ENCODE measurements at places on chromosomes 16 and 17.

GRCh38 chr16:73048292-73049080, 558 bp upstream of the ZFHX3 start:
- no peak for DNase-seq

DNA sequence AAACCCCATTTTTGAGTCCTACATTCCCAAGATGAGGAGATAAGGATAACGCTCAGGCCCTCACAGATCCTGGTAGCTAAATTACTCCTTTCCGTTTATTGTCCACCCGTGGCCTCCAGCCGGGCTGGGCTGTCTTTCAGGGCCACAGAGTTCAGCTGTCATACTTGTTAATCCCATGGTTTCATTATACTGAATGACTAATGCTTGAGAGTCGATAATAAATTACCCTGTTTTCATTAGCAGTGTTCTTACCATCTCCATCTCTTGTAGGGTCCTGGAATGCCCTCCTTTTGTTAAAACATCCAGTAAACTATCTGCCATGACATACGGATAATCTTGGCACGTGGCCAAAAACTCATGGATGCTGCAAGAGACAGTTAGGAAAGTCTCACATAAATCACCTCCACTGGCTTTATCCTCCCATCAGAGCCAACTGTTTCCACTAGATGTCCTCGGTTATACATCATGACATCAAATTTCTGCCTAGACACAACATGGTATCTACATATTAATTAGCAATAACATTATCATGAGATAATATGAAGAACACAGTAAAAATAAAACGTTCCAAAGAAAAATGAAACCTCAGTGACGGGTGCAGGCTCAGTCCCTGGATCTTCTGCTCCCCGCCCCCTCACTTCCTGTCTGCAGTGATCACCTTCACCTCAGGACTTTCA, 45.3 kb downstream of the BRD7 start:
- DNase-seq, result no peak

DNA sequence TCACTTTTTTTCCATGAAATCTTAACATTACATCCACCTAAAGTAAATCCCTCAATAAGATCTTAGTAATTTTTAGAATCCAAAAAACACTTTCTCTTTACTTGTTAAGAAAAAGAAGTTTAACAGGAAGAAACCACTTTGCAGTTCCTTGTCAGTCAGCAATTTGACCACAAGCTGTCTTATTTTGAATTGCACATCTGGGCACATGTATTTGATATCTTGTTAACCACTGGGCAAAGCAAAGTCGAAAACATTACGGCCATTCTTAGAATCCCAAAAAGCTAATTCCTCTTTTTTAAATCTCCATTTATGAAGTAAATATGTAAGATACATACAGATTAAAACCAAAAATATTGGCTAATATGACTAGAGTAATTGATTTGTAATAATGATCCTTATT, 1.1 kb downstream of the ABCA10 start:
- no peak for DNase-seq

DNA sequence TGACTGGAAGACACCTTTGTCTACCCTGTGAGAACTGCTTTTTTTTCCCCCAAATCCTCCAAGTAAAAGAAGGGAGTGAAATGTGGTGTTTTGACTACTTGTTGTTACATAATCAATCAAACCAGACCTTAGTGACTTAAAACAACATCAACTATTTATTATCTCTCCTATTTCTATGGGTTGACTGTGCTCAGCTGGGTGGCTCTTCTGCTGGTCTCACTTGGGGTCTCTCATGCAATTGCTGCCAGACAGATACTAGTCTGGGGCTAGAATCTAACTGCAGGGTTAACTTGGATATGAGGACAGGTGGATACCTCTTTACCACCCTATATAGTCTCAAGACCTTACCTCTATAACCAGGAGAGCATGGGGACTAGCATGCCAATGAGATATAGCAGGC, 141.3 kb downstream of the SALL1 start:
- DNase-seq, result no peak

DNA sequence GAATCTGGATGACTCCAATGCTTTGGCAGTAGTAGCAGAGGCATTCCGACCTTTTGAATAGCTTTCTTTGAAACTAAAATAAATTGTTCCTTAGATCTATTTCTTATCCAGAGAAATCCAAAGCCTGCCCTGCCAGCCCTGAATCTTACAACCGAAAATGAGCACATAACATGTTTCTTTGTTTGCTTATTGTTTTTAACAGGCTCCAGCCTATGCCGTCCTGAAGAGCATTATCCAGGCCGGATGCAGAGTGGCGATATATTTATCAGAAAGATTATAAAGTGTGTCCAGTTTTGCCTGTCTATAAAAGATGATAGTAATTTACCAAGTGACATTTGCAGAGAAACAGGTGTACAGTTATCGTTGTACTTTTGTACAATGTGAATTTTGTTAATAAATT, 10.5 kb downstream of the COQ7 start:
- DNase-seq, result no peak

- DNase-seq, result no peak
Measured at GRCh38 chr17:31373150-31374093, 18.1 kb upstream of the RAB11FIP4 start.

DNA sequence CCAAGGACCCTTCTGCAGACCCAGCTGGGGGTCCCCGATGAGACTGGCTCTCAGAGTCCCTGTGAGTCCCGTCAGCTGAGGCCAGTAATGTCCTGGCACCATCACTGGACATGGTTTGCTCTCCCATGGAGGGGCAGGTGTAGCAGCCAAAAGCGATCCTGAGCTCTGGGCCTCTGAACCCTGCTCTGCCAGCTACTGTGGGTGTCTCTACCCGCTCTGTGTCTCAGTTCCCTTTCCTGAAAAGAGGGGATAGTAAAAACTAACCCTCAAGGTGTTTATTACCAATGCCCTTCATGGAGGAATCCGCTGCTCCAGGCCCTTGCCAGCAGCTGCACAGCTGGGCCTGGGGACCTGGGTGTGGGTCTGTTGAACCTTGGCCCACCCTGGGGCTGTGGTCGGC, 8.8 kb downstream of the TUBB3 start:
- no peak for DNase-seq

DNA sequence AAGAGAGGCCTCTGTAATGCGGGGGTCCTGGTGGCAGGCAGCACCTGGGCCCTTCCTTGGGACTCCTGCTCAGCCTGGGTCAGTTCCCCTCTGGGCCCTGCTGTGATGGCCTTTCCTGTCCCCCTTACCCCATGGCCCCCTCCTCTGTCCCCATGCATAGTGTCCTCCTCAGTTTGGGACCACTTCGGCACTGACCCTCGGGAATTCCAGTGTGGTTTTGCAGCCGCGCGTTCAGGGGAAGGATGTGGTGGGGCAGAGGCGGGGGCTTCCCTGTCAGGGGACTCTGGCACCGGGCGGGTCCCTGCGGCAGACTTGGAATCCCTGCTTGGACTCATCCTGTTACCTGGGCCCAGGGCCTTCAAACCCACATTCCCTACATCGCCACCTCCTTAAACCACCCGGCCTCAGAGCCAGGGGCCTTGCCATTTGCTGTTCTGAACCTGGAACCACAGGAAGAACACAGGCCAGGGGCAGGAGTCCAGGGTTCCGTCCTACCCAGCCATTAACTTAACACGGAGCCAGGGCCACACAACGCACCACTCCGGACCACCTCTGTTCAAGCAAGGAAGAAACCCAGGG, 31.4 kb upstream of the EIF1 start:
- no peak for DNase-seq

GRCh38 chr17:68832109-68832802, 122.9 kb downstream of the ABCA8 start:
- DNase-seq, result no peak

GRCh38 chr17:80919331-80920311, 72.0 kb upstream of the CHMP6 start:
- no peak for DNase-seq

- no peak for DNase-seq
Measured at GRCh38 chr16:3469736-3470135, 25.6 kb downstream of the C16orf90 start.

Measured in activated CD4-positive, alpha-beta T cell treated with anti-CD3 and anti-CD28 coated beads for 4 hours (primary cell).